ENCODE measurements at places on chromosomes 4 and X.
A peak's percentile ranks its signal among the peaks of the same experiment; 100 is the strongest.

DNA sequence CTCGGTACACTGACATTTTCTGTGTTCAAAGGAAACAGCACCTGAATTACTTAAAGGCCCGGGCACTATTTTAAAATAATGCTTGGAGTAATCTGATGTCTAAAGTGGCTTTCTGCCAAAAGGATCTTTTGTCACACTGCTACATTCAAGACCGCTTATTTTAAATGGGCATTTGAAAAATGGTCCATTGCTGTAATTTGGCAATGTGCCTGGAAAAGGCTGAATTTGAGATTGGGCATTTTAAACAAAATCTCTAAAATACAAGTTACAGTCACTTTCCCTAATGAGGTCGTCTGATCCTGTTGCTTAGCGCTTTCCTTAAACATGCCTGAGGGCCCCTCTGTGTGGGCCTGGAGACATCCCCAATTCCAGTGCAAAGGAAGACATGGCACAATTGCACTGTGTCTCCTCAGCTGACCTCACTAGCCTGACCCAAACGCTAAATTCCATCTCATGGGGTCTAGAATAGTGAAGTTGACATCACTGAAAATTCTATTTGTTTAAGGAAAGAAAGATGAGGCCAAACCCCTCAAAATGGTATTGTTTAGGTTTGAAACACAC is 214.2 kb downstream of the GPC3 start:
- no peak for DNase-seq

DNA sequence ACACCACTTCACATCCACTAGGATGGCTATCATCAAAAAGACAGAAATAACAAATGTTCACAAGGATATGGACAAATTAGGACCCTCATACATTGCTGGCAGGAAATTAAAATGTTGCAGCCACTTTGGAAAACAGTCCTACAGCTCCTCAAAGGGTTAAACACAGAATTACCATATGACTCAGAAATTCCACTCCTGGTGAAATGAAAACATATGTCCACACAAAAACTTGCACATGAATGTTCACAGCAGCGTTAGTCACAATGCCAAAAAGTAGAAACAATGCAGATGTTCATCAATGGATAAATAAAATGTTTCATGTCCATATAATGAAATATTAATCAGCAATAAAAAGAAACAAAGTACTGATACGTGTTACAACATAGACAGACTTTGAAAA is 15.1 kb downstream of the S100G start:
- DNase-seq, result no peak

- DNase-seq, result no peak
Observed at GRCh38 chr4:169987327-169988228, 38.6 kb downstream of the MFAP3L start.

DNA sequence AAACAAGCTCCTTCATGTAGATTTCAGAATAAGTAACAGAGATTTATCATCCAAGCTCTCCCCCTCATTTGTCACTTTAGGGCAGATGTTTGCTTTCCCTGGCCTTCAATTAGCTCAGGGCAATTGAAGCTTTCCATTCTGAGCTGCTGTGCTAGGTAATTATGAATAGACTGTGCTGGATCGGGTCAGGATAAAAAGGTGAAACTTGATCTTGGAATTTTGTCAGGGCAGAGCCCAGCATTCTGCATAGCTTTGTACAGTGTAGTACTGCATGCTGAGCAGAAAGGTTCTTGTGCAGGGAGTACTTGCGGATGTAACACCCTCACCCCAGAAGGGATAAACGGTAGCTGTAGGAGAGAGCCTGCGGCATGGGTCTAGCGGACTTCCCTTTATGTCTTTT is 64.0 kb upstream of the CLDN34 start:
- no peak for DNase-seq

- DNase-seq, result no peak
Observed at GRCh38 chrX:114906984-114907510, 110.4 kb downstream of the IL13RA2 start.

GRCh38 chr4:12674184-12674583 is 810.0 kb downstream of the RAB28 start:
- DNase-seq, result no peak

DNA sequence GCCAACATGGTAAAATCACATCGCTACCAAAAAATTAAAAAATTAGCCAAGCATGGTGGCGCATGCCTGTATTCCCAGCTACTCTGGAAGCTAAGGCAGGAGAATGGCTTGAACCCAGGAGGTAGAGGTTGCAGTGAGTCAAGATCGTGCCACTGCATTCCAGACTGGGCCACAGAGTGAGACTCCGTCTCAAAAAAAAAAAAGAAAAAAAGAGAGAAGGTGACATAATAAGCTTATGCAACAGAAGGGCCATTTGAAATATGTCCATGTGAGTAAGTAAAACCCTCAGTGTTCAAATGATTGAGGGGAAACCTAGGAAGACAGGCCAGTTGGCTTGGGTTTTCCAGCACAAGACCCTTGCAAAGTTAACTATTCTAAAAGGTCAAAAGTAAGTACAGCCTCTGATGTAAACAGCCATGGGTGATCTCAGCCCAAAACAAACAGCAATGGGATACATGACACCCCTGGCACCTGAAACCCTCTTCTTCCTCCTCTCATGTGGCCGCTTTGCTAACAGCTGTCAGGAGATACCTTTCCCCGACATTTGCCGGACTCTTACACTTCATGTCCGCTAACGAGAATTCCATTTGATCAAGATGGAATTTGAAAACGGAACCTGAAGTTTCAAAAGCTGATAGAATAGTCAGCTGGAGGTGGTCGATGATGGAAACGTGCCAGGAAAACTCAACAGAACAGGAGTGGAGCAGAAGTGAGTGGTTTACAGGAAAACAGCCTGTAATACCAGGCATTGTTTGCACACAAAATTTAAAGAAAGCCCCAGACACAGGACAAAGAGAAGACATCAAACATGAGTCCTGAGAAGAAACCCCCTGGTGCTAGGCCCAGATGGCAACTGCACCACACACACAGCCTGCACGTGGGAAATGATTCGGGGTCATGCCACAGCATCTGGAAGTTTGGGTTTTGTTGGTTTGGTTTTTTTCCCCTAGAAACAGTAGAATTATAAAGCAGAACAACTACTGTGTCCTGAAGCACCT is 93.0 kb upstream of the STS start:
- DNase-seq, result no peak

- DNase-seq, result no peak
Observed at GRCh38 chr4:18041114-18041513, 19.6 kb upstream of the LCORL start.

GRCh38 chr4:31408121-31408520 is 688.0 kb downstream of the PCDH7 start:
- no peak for DNase-seq

GRCh38 chr4:187010052-187010451 is 286.4 kb upstream of the FAT1 start:
- DNase-seq, result no peak

- DNase-seq, result no peak
Observed at GRCh38 chr4:110216129-110216528, 17.7 kb upstream of the ELOVL6 start.

DNA sequence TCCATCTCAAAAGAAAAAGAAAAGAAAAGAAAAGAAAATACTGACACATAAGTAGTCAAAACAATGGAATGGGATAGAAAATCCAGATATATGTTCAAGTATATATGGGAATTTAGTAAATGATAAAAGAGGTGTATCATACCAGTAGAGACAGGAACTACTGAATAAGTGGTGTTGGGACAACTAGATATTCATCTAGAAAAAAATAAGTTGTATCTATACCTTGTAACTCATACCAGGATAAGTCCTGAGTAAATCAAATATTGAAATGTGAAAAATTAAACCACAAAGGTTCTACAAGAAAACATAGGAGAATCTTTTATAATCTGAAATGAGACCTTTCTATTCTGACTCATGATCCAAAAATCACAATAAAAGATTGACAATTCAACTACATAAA is 58.5 kb downstream of the RBM47 start:
- no peak for DNase-seq

- DNase-seq, result no peak
Observed at GRCh38 chr4:54005475-54005874, 58.9 kb downstream of the CHIC2 start.

- no peak for DNase-seq
Observed at GRCh38 chr4:41339812-41340809, 83.4 kb downstream of the UCHL1 start.

DNA sequence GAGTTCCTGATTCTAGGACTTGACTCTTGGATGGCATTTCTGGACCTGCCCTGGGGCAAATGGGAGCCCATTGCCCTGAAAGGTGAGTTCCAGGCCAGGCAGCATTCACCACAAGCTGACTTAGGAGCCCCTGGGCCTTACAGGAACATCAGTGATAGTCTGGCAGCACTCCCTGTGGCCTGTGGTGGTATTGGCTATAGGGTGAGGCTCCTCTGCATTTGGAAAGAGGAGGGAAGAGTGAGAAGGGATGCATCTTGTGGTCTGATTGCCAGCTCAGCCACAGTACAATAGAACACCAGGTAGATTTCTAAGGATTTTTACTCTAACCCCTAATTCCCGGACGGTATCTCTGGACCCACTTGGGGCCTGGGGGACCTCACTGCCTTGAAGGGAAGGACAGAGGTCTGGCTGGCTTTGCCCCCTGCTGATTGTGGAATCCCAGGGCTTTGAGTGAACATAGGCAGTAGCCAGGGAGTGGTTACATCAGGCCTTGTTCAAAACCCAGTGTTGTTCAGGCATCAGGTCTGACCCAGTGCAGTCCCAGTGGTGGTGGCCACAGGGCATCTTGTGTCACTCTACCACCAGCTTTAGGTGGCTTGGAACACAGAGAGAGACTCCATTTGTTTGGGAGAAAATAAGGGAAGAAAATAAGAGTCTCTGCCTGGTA is 32.9 kb downstream of the MAGED4 start:
- no peak for DNase-seq

DNA sequence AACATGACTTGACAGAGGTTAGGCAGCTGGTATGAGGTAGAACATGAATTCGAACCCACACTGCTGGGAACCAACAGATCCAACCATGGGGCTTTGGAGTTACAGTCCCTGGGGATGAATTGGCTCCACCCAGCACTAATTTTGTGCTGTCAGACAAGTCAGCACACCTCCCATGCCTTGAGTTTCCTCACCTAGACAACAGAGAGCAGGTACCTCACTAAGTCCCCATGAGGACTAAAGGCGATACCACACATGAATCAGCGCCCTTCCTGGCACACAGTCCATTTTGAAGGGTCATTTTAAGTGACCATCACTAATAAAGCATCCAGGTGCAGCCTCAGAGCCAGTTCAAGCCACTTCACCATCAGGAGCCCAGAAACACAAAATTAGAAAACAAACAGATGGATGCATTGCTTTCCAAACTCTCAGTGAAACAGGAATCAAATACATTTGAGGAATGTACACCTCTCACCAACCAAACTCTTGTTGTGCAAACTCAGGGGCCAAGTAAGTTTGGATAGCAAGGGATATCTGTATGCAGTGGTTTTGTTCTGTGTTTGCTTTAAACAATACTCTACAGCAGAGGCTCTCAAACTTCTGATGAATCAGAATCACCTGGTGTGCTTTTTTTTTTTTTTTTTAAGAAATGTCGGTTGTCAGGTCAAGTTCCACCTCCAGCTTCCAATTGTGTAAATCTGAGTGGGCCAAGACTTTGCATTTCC is 10.1 kb downstream of the IDS start:
- DNase-seq, result no peak

DNA sequence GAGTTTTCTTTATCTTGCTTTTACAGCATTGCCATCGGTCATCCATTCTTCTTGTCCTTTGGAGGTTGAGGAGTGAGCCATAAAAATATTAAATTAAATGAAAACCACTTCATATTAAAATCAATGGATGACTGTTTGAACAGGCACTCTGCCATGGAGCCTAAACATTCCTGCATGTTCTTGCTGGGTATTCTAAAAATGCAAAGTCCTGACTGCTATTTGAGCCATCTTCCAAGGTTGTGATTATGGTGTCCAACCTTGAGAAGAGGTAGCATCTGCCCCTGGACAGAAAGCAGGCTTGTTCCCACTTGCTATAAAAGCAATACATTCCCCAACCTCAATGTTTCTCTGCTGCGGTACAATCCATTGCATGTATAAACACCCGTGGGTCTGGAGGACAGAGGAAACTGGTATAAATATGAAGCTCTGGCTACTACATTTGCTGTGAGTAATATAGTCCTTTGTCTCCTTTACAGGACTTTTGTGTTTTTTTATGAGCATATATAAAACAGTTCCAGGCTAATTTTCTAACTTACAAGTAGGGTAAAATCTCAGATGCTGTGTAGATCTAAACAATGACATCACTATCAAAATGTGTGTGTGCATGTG is 70.9 kb upstream of the FAT4 start:
- DNase-seq, result no peak

- no peak for DNase-seq
Observed at GRCh38 chr4:24181005-24181404, 291.2 kb upstream of the PPARGC1A start.

- DNase-seq, result no peak
Observed at GRCh38 chr4:67776746-67777145, 22.6 kb upstream of the GNRHR start.

DNA sequence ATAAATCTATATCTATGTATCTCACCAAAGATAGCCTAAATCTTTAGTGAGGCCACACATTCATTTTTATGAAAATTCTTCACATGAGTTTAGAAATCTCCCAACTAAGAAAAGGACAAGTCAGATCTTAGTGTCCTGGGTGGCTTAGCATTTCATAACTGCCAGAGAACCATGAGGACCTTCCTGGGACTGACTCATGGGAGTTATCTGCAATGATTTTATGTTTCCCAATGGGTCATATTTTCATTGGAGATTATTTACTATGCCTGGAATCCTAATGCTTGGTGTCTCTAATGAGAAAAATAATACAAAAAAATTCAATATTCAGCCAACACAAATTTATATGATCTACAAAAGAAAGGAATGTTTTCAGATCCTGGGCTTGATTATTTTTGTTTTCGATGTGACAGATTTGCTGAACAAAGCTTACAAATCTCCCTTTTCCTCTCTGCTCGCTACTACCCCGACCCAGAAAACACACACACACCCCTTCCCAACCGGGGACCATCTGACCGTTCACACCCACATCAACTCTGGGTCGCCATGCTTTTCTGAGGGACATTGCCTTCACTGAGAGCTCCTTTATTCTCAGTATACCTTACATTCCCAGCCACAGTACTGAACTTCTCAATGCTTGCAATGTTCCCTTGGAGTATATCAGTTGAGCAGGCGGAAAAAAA is 40.1 kb downstream of the SORBS2 start:
- peak; percentile 14 for DNase-seq

- no peak for DNase-seq
Observed at GRCh38 chrX:105695451-105695850, 126.9 kb upstream of the NRK start.

DNA sequence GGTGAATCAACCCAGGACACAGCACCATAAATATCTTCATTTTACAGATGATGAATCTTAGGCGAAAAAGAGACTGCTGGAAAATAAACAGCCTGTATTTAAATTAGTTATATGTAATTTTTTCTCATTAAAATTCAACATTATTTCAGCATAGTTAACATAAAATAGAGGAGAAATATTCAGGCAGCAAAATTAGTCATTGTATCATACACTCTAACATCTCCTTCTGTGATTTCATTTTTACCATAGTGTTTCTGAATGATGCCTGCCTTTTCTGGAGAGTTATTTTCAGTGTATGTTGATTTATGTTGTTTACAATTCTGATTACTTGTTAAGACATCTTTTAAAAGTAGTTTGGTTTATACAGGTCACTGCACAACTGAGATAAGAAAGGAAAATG is 82.3 kb upstream of the KCNIP4 start:
- no peak for DNase-seq

- DNase-seq, result no peak
Observed at GRCh38 chr4:37803348-37803973, 23.0 kb upstream of the PGM2 start.

- no peak for DNase-seq
Observed at GRCh38 chr4:39698424-39699009, 581 bp downstream of the UBE2K start.

Data from AG04449 (cell line).